ENCODE measurements at places on chromosomes 11 and 22.
A peak's percentile ranks its signal among the peaks of the same experiment; 100 is the strongest.

- DNase-seq = peak; percentile 14
Observed at GRCh38 chr11:110907629-110908028, 195.4 kb upstream of the ARHGAP20 start.

GRCh38 chr11:127339376-127339775, 338.8 kb upstream of the KIRREL3 start:
- no peak for DNase-seq

DNA sequence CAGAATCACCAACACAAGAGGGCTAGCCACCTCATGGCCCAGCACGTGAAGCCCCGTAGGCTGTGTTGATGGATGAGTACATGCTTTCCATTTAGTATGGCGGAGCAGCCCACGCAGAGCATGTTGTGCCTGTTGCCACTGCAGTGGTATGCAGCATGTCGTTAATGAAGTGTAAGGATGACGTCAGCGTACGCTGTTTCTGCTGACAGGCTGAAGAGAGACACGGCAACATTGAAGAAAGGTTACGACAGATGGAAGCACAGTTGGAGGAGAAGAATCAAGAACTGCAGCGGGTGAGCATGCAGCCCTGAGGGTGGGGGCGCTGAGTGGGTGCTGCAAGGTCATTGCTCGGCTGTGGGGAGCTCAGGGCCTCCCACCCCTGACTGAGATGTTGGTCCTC, 62.8 kb downstream of the PPFIA1 start:
- no peak for DNase-seq

DNA sequence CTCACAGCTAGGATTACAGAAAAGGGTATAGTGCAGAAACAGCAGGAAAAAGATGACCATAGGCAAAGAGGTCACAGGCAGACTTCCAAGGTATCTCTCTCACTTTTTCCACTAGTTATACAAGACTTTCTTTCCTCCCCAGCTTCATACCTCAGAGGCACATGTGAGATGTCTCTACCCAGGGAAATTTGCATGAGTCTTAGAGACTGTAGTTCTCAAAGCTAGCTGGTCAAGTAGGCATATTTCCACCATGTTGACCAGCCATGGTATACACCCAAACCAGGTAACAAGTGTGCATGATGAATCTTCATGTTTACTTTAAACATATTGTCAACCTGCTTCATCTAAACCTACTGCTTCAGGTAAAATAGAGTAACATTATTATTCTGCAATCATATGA, 27.9 kb downstream of the PRMT3 start:
- DNase-seq = no peak

DNA sequence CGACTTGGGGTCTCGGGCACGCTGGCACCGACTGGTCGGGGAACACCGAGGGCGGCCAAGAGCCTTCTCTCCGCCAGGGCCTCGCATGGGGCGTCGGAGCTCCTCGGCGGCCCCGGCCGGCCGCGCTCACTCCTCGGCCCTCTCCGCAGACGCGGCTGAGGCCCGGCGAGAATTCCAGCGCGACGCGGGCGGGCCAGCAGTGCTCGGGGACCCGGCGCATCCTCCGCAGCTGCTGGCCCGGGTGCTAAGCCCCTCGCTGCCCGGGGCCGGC, 5.6 kb downstream of the TBX1 start:
- DNase-seq = no peak

GRCh38 chr22:37617431-37617830, 8.8 kb downstream of the GGA1 start:
- no peak for DNase-seq

DNA sequence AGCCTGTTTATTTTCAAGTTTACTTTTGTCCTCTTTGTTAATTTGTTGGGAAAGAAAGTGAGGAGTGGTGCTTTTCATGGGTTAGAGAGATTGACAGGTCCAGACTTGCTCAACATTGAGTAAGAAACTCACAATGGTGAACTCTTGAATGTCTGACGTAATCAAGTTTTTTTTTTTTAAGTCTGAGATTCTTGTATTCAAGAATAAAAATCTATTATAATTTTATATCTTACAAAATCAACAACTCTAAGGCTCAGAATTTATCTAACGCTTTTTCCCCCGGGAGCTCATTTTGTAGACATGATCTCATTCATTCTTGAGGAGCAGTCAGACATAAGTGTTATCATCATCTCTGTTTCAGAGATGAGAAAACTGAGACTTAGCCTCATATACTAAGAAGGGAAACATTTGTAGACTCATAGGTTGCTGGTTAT, 39.1 kb upstream of the SPTBN2 start:
- no peak for DNase-seq

- no peak for DNase-seq
Observed at GRCh38 chr11:11864803-11865202, 23.0 kb downstream of the USP47 start.

GRCh38 chr11:111378861-111379601, at the start of gene POU2AF1:
TSS of gene POU2AF1 (minus strand) at chr11:111379275. CDS start at chr11:111379177, 98 bp downstream.
- DNase-seq = peak; percentile 82

DNA sequence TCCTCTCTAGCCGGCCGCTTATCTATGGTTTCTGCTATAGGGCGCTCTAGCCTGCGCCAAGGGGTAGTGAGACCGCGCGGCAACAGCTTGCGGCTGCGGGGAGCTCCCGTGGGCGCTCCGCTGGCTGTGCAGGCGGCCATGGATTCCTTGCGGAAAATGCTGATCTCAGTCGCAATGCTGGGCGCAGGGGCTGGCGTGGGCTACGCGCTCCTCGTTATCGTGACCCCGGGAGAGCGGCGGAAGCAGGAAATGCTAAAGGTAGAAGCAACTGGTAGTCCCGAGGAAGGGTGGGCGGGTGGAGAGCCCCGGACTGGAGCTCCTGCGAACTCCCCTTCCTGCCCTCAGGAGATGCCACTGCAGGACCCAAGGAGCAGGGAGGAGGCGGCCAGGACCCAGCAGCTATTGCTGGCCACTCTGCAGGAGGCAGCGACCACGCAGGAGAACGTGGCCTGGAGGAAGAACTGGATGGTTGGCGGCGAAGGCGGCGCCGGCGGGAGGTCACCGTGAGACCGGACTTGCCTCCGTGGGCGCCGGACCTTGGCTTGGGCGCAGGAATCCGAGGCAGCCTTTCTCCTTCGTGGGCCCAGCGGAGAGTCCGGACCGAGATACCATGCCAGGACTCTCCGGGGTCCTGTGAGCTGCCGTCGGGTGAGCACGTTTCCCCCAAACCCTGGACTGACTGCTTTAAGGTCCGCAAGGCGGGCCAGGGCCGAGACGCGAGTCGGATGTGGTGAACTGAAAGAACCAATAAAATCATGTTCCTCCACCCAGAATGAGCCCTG, at the start of the genes LBHD1 and UQCC3:
Gene LBHD1, minus strand, starts transcription at position 660 of the 782 bp plus-strand sequence. CDS start 2,236 bp downstream, outside the sequence.
Gene UQCC3, plus strand, starts transcription at position 66 of the 782 bp plus-strand sequence. Its CDS starts 73 bp downstream, at position 139.
- peak; percentile 84 for DNase-seq

DNA sequence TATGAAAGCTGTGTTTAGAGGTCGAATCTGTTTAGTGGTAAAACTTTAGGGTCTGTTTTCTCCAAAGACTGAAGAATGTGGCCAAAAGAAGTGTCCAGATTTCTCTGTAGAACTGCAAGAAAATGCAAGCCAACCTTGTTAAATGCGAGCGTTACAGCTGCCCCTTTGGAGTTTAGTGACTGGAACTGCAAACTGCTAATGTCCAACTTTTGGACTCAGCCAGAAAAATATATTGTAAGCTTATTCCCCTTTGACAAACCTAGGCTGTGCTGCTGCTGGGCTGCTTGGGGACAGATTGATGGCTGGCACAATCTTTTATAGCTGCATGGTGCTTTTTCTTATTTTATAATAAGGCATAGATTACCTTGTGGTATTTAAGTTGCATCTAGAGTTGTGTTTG, 3.9 kb downstream of the TEAD1 start:
- no peak for DNase-seq

- no peak for DNase-seq
Observed at GRCh38 chr22:27877501-27877900, 41.6 kb downstream of the PITPNB start.

DNA sequence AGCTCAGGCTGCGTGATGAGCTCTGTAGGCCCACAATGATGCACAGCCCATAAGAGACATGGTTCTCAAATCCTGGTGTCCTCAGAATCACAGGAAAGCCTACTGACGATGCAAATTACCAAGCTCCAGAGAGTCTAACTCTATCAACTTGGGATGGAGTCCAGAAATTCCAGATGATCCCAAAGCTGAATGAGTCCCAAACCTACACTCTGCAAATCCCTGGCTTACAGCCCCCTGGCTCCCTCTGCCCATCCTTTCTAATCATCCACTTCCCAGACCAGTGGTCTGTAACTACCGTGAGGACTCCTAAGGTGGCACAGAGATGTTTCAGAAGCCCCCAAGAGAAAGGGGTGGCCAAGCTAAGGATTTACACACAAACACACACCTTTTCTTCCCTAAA, 13.5 kb downstream of the ARFGAP2 start:
- DNase-seq = no peak

GRCh38 chr11:113468726-113469345, 6.4 kb downstream of the DRD2 start:
- DNase-seq = no peak
